ENCODE measurements at places on chromosomes 1 and 21.

- DNase-seq = no peak
Measured at GRCh38 chr1:244585867-244586266, 67.1 kb upstream of the DESI2 start.

GRCh38 chr1:159900086-159900680 lies at the start of gene CFAP45:
Gene CFAP45 (minus strand): TSS chr1:159900165. CDS start chr1:159900098, 67 bp downstream.
- DNase-seq = no peak

DNA sequence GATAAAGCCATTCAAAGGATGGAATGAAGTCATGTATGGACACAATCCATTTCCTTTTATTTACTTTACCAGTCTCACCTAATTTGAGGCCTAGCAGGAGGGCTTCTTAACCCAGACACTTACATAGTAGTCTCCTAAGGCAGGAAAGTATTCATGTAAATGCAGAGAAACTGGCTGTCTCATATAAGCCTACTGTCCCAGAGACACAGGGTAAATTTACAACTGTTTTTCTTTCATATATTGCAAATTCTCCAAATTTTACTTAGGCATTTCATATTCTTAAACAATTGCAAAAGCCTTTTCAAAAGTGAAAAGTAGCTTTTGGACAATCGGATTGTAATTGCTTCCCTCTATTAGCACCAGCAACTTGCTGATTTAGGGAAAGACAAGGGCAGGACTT lies 29.9 kb downstream of the SPAG17 start:
- no peak for DNase-seq

- DNase-seq = no peak
Measured at GRCh38 chr1:26912147-26912490, 1.7 kb downstream of the NR0B2 start.

DNA sequence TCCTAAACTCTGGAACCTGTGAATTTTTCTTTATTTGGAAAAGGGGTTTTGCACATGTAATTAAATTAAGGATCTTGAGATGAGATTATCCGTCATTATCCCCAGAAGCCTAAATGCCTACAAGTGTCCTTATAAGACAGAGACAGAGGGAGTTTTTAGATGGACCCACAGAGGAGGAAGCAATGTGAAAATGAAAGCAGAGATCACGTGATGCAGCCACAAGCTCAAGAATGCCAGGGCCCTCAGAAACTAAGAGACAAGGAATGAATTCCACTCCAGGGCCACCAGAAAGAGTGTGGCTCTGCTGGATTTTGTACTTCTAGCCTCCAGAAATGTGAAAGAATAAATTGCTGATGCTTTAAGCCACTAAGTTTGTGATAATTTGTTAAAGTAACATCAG lies 183.6 kb upstream of the UBE2U start:
- DNase-seq = no peak

DNA sequence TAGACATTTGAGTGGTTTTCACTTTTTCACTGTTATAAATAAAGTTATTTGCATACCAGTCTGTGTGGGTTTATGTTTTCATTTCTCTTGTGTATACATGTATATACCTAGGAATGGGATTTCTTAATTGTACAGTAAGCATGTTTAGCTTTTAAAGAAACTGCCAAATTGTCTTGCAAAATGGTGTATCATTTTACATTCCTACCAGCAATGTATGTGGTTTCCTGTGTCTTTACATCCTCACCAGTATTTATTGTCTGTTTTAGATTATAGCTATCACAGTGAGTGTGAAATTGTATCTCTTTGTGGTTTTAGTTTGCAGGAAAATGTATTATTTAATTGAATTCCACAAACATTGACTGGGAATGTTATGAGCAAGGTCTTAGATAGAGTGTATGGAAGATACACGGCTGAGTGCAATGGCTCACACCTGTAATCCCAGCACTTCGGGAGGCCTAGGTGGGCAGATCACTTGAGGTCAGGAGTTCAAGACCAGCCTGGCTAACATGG lies 57.3 kb downstream of the MACF1 start:
- no peak for DNase-seq

GRCh38 chr1:92820551-92820950 lies 11.3 kb upstream of the RPL5 start:
- no peak for DNase-seq

DNA sequence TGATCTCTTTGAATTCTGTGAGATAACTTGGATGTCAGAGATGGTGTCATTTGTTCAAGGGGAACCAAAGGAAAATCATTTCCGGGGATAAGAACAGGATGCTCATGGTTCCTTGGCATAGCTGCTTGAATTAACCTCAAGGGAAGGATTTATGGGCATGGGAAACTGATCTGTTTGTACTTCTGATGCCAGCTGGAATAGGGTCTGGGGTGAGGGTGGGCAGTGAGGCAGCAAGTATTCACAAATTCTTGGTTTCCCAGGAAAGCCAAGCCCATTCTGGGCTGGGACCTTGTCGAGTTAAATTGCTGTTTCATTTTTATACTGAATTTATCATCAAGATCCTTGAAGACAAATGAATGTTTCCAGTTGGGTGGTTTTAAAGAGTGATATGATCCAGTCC lies 14.1 kb downstream of the INTS3 start:
- DNase-seq = no peak

- no peak for DNase-seq
Measured at GRCh38 chr21:16585896-16586295, 856.1 kb downstream of the USP25 start.

- no peak for DNase-seq
Measured at GRCh38 chr1:66084442-66084841, 291.7 kb downstream of the PDE4B start.

DNA sequence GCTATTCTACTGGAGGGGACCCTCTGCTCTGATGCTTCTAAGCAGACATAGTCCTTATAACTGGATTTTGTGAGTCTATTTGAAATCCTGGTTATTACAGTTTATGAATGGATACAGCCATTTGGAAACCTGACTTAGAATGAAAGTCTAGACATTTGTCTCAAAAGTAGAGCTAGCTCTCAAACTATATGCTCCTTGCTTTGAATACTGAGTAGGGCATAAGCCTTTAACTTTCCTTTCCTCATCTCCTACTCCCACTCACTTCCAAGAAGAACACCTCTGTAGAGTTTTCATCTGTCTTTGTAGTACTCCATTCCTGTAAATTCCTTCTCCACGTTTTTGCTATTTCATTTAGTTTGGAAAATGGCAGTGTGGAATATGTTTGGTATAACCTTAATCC lies 9.0 kb upstream of the ARID1A start:
- DNase-seq = no peak

- no peak for DNase-seq
Measured at GRCh38 chr21:45094412-45094811, 20.0 kb downstream of the ADARB1 start.

DNA sequence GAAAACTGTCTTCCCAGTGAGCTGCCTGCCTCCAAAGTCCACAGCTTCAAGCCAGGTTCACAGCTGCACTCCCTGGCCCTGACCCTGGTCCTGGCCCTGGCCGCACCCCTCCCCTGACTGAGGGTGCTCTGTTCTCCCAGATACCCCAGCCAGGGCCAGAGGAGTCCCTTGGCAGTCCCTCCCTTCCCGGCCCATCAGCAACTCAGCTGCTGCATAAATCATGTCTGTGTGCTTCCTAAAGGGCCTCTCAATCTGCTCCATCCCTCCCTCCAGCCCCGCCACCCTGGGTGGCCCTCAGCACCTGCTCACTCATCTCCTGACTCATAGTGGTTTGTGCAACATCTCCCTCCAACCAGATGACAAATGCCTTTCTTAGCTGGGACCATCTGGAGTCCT lies 24.8 kb upstream of the C1orf174 start:
- DNase-seq = no peak

DNA sequence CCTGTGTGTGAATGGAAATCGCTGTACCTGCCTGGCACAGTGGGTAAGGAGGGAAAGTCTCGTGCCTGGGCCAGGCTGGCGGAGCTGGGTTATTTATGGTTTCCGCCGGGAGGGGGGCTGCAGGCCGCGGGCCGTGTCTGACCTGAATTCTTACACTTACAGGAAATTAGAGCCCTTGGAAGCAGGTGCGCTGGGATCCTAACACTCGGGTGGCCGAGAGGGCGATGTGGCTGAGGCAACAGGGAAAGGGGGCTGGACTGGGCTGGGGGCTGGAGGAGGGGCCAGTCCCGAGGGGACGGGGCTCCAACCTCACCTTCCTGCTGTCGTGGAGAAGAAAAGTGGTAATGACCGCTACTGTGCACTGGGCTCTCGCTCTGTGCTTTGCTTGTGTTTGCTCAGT lies 109.4 kb upstream of the WNT4 start:
- no peak for DNase-seq

DNA sequence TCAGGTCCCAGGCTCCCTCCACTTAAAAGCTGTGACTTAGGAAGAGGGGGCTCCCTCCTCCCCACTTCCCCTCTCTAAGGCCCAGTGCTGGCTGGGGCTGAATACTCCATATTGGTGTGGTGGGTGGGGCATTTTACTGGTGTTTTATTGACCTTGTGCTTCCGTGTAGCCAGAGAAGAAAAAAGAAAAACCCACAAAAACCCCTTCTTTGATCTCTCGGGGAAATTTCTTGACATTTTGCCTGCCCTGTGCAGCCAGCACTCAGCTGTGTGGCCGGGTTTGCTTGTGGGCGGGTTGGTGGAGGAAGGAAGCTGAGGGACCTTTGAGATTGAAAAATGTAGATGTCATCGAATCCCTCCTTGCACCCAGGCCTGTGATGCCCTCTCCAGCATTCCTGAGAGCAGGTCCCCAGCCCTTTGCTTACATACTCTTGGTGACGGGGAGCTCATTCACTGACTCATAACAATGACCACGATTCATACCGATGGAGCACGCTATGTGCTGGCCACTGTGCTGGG lies 24.8 kb downstream of the TNFRSF8 start:
- DNase-seq = no peak

GRCh38 chr1:18640228-18641004 lies 9.8 kb downstream of the PAX7 start:
- DNase-seq = no peak

DNA sequence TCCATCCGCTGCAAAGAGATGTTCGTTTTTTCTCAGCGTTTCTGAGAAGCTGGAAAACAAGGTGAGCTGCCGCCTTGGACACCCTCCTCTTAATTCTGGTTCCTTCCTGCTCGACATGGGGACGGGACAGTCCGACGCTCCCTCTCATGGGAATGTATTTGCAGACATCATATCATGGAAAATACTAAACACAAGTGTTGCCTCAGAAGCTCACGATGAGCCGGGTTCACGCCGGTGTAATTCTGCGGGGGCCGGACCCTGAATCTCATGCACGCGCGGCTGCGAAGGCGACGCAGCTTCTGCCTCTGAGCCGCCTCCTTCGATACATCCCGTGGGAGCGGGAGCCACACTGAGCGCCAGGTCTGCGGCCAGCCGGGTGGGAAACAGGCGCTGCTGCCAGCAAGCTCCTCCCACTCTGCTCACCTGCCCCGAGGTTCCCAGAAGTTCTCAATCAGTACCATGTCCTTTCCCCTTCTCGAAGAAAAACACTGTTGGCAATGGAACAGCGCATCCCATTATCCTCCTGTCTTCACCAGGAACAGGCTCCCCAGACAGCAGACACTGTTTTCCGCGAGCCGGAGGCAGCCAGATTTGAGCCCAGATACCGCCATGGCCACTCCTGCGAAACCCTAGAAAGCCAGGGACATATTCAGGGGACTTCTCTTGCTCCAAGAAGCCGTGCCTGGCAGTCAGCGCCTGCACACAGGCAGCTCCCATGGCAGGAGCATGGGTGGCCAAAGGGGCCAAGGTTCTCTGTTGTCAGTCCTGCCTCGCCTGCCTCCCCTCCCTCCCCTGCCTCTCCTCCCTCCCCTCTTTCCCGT lies 98.0 kb downstream of the WDR4 start:
- no peak for DNase-seq

DNA sequence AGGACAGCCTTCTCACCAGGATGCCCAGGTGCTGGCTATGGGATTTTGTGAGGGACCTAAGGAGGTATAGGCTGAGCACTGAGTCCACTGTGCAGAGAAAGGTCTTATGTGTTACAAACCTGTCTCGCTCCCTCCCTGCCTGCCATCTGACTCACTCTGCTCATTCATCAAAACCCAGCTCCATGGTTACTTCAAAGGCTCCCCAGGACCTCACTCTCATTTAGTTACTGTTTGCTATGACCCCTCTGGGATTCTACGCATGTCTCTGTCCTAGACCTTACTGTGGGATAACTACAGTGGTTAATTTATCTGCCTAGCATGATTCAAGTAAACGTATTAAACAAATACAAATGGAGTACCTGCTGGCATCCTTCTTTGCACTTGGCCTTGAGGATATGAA lies 211.6 kb upstream of the KIAA0040 start:
- DNase-seq = no peak

DNA sequence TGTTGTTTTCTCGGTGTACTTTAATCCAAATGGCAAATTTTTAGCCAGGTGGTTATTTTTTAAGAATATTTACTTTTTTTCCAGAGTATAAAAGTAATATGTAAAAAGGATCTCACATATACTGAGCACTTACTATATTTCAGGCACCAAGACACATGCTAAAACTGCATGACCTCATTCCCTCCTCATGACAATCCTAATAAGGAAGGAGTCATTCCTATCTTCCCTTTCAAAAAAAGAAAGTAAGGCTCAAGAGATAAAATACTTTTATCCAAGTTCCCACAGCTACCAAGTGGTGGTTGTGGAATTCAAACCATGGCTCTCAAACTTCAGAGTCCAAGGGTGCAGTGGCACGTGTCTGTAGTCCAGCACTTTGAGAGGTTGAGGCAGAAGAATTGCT lies 19.4 kb downstream of the ATP2B4 start:
- no peak for DNase-seq

DNA sequence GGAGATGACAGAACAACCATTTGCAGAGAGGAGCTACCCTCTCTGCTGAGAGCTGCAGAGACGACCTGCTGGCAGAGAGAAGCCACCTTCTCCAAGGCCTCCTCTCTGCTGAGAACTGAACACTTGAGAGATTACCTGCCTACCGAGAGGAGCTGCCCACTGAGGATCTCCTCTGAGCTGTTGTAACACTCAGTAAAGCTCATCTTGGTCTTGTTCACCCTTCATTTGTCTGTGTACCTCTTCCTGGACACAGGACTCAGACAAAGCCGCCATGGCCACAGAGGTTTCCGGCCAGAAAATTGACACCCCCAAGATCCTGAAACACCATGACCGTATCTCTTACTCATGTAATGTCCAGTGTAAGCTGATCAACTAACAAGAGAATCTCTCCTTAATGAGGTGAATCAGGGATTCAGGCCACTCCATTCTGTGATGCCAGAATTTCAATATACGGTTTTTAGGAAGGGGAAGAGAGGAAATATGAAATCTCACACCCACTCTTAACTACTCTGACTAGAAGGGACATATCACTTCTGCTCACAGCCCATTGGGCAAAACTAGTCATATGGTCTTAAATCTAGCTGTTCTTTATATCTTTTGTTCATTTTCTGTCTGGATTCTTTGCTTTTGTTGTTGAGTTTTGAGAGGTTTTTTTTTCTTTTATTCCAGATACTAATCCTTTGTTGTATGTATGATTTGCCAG lies 83.8 kb downstream of the RHOU start:
- DNase-seq = no peak

GRCh38 chr1:65477414-65478378 lies 57.2 kb downstream of the LEPR start:
- DNase-seq = no peak

DNA sequence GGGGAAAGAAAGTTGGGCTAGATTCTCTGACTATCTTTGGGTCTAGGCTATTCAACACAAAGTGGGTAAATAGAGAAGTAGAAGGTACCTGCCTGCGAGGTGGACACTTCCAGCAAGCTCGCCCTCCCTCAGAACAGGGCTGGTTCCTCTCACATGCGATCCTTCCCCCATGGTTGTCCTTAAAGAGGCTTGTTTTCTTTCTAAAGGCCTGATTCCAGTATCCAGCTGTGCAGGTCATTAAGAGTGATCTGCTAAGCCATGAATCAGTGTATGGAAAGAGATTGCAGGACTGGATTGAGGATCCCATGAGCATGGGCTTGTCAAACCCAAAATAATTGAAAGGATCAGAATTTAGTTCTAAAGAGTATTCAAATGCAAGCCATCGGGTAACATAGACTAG lies 189.0 kb downstream of the URB2 start:
- DNase-seq = no peak

Data from D721Med (cell line).